Small intestine (tissue), 16 donors: ENCODE measurements at places on chromosomes 4 and X.

- DNase-seq = no peak
Measured at GRCh38 chrX:34961662-34962061, 19.1 kb downstream of the FAM47B start.

GRCh38 chr4:42282081-42282901, 115.0 kb upstream of the SHISA3 start:
- DNase-seq = peak; percentile 80

- DNase-seq = peak; percentile 38
Measured at GRCh38 chrX:19121898-19122640, at the start of gene ADGRG2. TSS of gene ADGRG2 (minus strand) at chrX:19122468. CDS start at chrX:19068834, 53,634 bp downstream.

- DNase-seq = peak; percentile 68
Measured at GRCh38 chr4:173522160-173522950, 7.7 kb downstream of the HAND2 start.

DNA sequence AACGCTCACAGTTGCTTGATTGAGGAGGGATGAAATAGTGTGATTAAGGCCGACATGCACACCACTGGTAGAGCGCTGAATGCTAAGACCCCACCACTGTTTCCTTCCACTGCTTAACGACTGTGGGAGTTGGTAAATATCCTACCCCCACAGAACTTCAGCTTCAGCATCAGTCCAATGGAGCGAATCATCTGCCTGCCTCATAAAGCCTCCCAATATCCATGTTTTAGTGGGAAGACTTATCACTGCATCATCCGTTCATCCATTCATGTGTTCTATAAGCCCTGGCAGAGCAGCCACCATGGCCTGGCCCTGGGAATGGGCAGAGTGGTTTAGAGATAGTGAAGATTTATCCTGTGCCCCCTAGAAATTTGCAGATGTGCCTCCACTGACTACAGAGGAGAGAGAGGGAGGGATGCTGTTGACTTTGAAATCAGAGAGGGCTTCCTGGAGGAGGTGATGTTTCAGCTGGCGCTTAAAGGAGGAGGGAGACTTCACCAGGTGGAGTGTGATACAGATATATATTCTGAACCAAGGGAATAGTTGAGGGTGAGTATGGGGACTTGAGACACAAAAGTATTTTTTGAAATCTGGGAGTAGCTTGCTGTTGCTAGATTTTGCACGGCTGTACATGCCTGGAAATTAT, 71.9 kb upstream of the STX18 start:
- DNase-seq = no peak

DNA sequence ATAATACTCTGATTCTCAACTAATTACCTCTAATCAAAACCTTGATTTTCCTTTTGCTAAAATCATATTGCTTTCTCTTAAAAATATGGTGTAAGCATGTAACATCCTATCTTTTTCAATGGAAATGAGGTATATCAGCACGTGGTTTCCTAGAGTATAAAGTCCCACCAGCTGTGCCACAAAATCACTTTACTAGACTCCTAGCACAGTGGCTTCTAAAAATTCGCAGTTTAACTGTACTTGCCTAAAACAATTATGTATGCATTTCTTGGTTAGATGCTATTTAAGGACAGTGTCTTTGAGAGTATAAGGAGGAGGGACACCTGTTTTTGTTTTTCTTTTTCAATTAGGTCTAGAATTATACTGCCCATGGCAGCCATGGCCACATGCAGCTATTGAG, 62.8 kb downstream of the GK start:
- no peak for DNase-seq

GRCh38 chrX:68429216-68429615, 4.1 kb downstream of the OPHN1 start:
- DNase-seq = no peak

DNA sequence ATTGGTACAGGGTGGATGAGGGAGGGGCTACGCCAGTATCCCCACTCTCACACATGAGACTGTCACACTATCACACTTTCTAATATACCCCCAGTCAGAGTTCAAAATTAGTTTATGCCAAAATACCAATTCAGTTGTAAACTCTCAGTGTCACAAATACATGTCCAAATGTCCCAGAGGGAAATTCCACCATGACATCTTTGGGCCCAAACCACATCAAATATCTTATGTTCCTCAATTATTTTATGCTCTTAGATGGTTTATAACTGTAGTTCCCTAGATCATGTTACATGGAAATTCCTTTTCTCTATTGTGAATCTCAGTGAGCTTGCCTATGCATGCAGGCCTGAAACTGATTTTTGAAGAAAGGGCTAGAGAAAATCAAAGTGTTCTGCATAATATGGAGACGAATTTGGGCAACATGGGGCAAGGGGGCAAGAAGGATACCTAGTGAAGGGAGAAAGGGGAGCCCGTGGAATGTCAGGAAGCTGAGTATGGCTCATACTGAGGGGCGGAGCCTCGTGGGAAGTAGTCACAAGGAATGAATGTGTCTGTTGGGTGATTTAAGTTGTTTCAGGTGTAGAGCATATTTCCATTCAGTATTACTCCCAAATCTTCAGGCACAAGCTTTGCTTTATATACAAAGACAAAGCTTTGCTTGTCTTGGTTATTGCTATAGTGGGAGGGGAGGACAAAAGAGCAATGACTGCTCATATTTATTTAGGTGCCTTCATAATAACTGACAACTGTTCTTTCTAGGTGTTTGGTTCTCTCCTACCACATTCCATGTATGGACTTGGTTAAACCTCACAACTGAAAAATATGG, 40.8 kb downstream of the CLNK start:
- no peak for DNase-seq

- DNase-seq = peak; percentile 28
Measured at GRCh38 chrX:25144043-25144940, 128.5 kb upstream of the ARX start.

- peak; percentile 37 for DNase-seq
Measured at GRCh38 chr4:173518425-173519102, 11.5 kb downstream of the HAND2 start.

GRCh38 chr4:152063621-152064240, 302.9 kb upstream of the GATB start:
- peak; percentile 78 for DNase-seq
